ENCODE measurements at places on chromosomes 3 and 15.

GRCh38 chr15:99763827-99764226 lies 30.6 kb upstream of the LYSMD4 start:
- no peak for DNase-seq

GRCh38 chr3:51311055-51311454 lies 74.0 kb upstream of the MANF start:
- no peak for DNase-seq

- DNase-seq = no peak
Measured at GRCh38 chr15:58686286-58686685, 63.2 kb downstream of the ADAM10 start.

DNA sequence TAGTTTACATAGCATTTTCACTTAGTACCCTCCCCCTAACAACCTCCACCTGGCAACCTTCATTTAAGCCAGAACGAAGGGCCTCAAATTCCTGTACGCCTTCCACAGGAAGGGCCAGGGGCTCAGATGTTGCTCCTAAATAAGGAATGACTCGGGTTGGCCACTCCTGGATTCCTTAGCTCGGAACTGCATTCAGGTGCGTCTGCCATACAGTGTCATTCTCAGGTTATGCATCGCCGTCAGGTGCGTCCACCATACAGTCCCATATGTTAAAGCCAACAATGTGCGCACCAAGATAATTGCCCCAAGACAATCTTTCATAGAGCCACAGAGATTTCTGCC lies 53.5 kb upstream of the USP3 start:
- DNase-seq = no peak

DNA sequence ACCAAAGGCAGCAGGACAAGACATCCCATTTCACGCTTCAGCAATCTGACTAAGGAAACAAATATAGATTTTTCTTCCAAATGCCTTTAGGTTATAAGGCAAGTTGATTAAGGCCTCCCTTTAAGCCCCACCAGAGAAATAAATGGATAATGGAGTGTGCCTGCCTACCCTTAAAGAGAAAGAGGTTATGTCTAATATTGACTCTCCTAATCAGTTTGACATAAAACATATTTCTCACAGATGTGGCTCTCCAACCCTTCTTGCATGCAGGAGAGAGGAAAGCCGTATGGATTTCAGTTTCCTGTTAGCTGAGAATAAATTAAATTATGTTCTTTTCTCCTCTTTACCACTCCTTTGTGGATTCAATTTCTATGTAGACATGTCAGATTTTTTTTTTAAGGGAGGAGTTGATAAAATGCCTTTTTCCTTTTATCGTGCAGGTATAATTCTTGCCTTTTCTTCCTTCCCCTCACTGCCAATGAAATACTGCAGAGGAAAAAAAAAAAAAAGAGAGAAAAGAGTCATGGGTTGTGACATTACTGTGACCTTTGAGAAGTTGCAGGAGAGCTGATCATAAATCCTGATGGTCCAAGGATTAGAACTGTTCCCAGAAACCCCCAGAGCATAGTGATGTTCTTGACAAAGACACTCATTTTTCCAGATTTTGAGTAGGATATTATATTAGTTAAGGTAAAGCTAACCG lies 355.3 kb upstream of the SLCO3A1 start:
- no peak for DNase-seq
